ENCODE measurements at places on chromosomes 6 and 20.

GRCh38 chr6:169723991-169724493, 258 bp downstream of the PHF10 start:
- no peak for DNase-seq

DNA sequence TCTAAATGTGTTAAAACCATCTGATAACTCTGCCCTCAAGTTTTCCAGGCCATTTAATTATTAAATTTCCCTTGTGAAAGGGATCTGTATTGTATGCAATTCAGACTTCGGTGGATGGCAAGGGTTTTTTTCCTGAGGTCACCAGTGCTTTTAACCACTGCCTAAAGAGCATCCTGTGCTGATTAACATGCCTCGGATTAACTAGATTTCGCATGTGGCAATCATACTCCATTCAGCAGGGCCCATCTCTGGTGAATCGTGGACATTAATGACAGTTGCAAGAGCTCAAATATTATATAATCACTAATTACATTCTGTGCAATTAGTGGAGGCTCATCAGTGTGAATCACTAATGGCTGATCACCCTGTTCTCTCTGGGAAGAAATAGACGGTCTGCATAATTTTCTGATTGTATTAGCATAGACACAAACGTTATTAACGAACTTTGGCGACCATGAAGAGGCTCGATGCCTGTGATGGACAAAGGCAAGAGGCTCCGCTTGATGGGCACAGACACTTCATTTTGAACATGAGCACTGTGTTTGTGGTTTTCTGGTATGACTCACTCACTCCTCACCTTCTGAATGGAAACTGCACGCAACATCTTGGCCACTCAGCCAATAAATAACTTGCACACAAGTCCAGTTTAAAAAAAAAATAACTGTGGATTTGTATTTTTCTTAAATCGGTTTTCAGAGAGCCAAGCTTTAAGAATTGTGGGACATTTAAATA, 31.4 kb downstream of the LINC00237 start:
- no peak for DNase-seq

DNA sequence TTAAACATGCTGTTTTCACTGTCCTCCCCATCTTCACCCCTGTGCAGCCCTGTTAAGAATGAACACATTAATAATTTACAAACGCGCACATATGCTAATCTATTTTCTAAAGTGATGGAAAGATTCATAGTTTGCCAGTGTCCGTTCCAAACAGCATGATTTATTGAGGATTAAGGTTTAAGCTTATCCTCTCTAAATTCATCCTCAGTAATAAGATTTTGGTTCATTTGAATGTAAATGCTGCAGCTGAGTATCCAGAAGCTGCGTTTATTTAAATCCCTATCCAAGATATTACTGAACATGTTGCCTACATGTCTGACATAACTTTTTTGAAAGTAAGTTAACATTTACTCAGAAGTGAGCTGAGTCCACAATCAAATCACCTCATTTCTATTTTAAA, 42.8 kb upstream of the FAM135A start:
- DNase-seq: no peak

- no peak for DNase-seq
Measured at GRCh38 chr20:406200-407132, 1.6 kb upstream of the RBCK1 start.

DNA sequence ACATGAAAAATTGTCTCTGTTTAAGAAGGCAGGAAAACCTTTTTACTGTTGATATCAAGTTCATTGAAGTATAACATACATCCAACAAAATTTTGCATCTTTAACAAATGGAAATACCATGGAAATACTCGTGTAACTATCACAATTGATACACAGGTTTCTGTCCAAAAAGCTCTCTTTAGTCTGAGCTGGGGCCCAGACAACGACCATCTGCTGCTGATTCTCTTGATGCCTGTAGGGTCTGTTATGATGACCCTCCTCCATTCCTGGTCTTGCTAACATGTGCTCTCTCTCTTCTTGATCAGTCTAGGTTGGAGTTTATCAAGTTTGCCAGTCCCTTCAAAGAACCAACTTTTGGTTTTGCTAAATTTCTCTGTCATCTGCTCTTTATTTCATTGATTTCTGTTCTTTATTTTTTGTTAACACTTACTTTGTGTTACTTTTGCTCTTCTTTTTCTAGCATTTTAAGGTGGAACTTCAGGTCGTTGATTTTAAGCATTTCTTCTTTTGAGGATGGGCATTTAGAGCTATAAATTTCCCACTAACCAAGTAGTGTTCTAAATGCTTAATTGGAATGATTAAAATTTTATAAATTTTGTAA, 116.8 kb downstream of the PSMB1 start:
- no peak for DNase-seq

All from type B pancreatic cell (in vitro differentiated cells).